ENCODE measurements at places on chromosomes 3 and 15. TPM values are rescaled to one million over a fixed set of nuclear protein-coding genes. Genes with fewer than 3 reads are reported as not detected.

Gene ZNF619
- total RNA-seq, result 9.1 TPM

Gene SAMMSON
- total RNA-seq, result not detected

Gene IL16
- total RNA-seq, result 69.2 TPM

Gene UQCRC1
- 54.4 TPM for total RNA-seq

Gene SEMA3B
- 72.1 TPM for total RNA-seq

Gene KCNMB3
- total RNA-seq, result 3.8 TPM

Gene NMD3
- total RNA-seq, result 59.4 TPM

Gene MAP1A
- total RNA-seq, result 10.5 TPM

Gene RTP3
- total RNA-seq, result not detected

Gene COLQ
- 21.3 TPM for total RNA-seq

Gene STXBP5L
- total RNA-seq, result 0.41 TPM

Gene WWTR1
- 115 TPM for total RNA-seq

Gene GATA2
- total RNA-seq, result 62.0 TPM

Gene CAPN3
- 0.29 TPM for total RNA-seq

Gene TRPM7
- 59.3 TPM for total RNA-seq

Gene ANKRD34C
- total RNA-seq, result not detected

Gene KATNBL1
- total RNA-seq, result 81.0 TPM

Gene HRG
- total RNA-seq, result not detected

Measured in uterus (tissue), 4 donors.